ELR (cell line): ENCODE measurements at places on chromosomes 5 and 9.
A peak's percentile ranks its signal among the peaks of the same experiment; 100 is the strongest.

- DNase-seq = no peak
Observed at GRCh38 chr9:120637919-120638318, 58.0 kb upstream of the CDK5RAP2 start.

DNA sequence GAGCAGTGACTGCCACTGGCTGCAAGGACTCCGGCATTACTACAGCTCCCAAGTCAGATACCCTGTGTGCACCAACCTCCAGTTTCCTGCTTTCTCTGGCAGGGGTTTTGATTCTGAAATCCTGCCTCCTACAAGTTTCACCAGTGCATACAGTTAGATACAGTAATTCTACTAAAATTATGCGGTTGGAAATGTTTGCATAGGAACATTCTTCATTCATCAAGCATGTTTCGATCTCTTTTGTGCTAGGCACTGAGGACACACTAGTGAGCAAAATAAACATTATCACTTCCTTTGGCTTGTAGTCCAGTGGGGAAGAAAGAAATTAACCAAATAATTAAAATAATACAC, 152.2 kb downstream of the TMEM167A start:
- DNase-seq = no peak

- no peak for DNase-seq
Observed at GRCh38 chr9:35186524-35186923, 24.7 kb downstream of the UNC13B start.

- DNase-seq = peak; percentile 27
Observed at GRCh38 chr9:131701789-131702337, 38.0 kb downstream of the RAPGEF1 start.

DNA sequence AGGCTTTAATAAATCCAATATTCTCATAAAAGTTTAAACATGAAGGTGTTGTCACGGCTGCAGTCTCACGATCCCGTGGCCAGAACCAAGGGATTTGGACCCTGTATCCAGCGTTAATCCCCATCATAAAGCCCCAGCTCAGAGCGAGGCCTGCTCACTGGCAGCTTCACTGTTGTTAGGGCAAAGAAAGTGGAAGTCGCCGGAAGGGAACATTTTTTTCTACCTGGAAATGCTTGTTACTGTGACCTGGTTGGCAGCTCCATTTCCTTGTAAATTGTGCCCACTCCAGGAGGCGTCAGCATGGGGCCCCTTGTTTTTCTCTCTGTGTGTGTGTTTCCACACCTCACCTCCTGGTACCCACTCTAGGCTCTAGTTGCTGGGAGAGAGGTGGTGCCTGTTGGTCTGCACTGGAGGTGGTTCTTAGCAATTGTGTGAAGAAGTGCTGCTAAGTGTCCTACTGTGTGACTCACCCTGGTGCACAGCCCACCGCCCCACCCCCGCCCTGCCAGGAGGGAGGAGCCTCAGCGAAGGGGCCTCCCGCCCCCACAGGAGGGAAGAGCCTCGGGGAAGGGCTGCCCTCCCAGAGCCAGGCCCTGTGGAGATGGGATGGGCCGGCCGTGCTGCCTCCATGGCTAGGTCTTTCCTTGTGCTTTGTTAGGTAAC, 105.1 kb downstream of the EHMT1 start:
- peak; percentile 7 for DNase-seq

DNA sequence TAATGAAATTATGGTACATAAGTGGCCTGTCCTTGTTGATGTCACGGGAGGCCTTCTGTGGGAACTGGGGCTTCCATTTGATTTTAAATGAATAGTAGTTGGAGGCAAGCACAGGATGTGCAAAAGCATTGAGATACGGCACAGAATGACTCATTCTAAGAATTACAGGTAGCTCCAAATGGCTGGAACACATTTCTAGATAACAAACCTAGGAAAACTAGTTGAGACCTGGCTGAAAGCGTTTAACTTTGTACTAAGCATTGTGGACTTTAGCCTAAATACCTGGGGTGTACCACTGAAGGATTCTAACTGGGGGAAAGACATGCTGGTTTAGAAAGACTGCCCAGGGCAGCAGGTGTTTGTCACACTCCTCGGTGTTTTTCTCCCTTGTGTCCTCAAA, 9.4 kb downstream of the SKP2 start:
- DNase-seq = no peak

DNA sequence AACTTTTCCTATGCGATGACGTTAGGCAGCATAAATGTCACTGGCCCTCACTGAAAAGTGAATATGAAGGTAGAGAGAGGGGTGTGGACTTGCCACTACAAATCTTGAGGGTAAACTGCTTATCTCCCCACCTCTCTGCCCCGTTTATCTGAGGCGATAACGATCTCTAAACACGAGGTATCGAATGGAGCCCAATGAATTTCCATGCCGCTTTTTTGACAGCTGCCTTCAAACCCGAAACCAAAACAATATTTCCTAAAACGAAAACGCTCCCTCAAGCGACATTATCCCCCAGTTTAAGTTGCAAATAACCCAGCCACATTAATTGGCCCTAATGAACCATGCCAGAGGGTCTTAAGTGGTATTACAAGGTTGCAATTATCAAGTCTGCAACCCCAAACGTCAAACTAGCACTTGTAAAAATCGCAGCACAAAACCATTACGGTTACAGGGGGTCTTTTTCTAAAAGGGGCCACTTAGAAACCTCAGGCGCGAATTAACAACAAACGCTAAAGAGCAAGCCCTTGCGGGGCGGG, 1.4 kb downstream of the NR3C1 start:
- DNase-seq = no peak

DNA sequence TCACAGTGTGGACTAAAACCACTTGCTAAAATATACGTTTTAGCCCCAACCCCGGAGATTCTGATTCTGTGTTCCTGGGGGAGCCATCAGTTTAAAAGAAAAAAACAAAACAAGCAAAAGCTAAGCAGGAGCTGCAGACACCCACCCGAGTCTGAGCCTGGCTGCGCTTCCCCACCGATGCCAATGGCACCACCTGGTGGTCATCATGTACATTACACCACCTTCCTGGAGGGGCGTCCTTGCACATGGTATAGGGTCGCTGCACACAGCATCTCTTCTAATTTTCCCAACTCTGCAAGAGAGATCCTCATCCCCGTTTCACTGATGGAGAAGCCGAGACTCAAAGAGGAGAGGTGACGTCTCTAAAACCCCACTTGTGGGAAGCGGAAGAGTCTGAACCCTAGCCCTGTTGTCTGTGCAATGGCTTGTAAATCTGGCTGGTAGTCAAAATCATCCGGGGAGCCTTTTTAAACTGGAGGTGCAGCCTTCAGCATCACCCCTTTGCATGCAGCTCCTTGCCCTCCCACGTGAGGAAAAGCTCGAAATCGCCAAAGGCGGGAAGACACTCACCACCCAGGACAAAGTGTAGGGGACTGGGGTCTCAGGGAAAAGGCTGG, 23.1 kb upstream of the CNOT6 start:
- peak; percentile 63 for DNase-seq

DNA sequence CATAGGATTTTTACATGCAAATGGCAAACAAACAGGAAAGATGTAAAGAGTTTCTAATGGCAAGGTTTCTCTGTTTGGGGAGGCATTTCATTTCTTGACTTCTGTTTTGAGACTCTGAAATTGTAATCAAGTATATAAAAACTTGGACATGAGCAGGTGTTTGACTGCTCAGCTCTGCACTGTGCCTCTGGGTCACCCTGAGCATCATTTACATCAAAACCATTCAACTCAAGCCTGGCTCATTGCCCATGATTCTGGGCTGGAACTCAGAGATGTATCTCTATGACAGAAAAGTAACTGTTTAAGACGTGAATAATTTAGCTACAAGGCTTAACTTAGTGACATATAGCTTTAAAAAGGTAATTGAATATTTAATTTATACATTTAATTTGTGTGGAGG, 1402.4 kb upstream of the NUDT12 start:
- DNase-seq = no peak

DNA sequence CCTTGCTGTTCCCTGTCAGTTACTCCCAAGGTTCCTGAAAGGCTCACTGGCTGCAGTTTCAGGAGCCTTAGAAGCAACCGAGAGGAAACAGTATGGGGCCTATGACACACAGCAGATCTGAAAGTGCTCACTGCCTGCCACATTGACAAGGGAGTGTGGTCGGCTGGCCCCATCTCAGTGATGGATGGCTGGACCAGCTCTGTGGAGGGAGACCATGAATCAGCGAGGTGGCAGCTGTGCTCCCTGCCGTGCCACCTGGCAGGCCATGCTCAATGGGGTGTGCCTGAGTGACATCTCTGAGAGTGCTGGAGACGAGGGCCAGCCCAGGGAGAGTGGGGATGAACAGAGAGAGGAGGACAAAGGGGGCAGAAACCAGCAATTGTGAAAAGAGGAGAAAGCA, 49.1 kb downstream of the DOCK2 start:
- DNase-seq = no peak

DNA sequence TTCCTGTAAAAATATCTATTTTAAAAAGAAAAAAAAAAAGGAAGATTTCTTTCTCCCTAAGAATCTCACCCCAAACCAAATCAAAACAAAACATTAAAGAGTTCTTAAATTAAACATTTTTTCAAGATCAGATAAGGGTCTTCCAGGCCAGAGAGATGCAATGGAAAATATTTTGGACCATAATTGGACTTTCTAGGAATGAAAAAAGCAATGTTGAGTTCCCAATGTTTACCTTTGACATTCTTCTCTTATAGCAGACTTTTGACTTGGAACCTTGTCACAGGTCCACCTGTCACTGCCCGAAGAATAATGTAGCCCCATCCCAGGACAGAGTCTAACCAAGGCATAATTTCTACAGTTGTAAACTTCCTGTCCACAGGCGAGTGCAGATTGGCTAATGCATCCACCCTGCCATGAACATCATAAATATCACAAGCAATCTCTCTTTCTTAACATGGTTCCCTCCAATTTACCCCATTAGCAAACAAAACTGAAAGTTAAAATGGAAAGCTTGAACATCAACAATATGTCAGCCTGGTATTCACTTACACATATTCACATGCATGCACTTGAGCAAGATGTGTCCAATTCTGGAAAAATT, 121.7 kb upstream of the ZNF366 start:
- no peak for DNase-seq

DNA sequence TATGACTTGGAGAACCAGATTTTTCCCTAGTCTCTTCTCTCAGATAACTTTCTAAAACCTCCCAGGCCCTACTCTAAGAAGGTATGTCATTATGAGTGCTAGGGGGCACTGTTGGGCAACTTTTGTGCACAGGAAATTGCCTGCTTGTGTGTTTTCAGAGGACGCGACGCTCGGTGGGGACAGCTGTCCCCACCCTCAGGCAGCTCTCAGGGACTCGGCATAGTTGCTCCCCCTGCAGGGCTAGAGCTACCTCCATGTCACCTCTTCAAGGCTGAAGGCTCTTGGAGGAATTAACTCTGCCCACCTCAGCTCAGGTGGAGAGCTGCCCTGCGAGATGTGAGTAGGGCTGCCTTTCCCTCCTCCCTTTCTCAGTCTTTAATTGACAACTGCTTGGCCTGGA, 10.2 kb upstream of the TIFAB start:
- peak; percentile 75 for DNase-seq

- DNase-seq = peak; percentile 33
Observed at GRCh38 chr5:124343451-124343867, 403.0 kb downstream of the ZNF608 start.

GRCh38 chr9:113012492-113012891, 500 bp upstream of the ZNF883 start:
- no peak for DNase-seq

DNA sequence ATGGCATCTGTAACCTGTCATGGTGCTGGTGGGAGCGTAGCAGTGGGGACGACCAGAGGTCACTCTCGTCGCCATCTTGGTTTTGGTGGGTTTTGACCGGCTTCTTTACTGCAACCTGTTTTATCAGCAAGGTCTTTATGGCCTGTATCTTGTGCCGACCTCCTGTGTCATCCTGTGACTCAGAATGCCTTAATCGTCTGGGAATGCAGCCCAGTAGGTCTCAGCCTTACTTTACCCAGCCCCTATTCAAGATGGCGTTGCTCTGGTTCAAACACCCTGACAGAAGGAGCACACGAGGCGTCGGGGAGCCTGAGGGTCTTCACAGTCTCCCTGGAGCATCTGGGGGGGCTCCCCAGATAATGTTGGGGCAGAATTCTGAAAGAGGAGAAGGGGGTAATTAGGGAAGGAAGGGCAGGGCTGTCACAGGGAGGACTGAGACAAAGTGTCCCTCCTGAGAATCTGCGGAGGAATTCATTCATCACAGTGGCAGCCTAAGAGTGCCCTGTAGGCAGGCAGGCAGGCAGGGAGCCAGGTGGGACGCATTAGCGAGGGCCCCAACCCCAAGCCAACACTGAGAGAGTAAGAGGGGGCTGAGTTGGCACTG, 21.3 kb upstream of the NCS1 start:
- peak; percentile 78 for DNase-seq

GRCh38 chr5:83726912-83727311, 6.3 kb upstream of the HAPLN1 start:
- no peak for DNase-seq

GRCh38 chr5:15383469-15383868, 116.5 kb upstream of the FBXL7 start:
- peak; percentile 52 for DNase-seq

GRCh38 chr5:32387841-32388240, 56.7 kb downstream of the ZFR start:
- no peak for DNase-seq

DNA sequence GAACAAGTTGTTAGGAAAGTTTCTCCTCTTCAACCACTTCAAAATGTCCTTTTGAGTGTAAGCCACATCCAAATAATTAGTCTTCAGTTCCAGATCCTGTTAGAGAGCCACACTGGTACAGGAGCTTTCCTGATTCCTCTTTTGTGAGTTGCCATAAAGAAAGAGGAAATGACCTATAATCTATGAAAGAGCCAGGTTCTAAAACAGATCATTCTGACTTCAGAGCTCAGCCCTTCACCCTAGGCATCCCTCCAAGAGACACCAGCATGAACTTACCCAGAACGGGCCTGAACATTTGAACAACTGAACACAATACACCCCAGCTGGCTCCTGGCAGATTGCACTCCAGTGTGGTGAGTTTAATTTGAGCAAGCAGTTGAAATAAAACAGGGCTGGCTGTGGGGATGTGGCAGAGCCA, 25.7 kb downstream of the SLC1A1 start:
- no peak for DNase-seq

- DNase-seq = peak; percentile 56
Observed at GRCh38 chr9:131739133-131739958, 530 bp downstream of the RAPGEF1 start.

GRCh38 chr5:96562614-96563013, 99.6 kb upstream of the CAST start:
- DNase-seq = peak; percentile 63

DNA sequence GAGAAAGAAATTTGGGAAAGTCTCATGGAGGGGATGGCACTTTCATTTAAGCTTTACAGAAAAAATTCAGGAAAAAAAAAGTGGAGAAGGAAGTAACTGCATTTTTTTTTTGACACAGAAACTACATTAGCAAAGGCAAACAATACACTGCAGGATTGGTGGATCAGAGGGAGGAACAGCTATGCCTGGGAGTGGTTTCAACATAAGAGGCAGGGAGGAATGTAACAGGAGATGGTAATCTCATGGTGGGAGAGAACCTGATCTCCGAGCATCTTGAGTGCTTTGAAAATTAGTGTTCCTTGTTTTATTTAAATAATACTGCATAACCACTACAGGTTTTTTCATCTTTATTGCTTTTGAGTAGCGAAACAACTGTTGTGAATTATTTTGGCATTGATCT, 249.4 kb downstream of the FAM170A start:
- DNase-seq = no peak
